ENCODE measurements at places on chromosomes 11 and 22. TPM values are rescaled to one million over a fixed set of nuclear protein-coding genes. Genes with fewer than 3 reads are reported as not detected.

The SPDYC gene
- not detected for total RNA-seq

The PRR5L gene
- total RNA-seq: 0.29 TPM

The UPK3A gene
- total RNA-seq: not detected

The FAR1 gene
- total RNA-seq: 67.8 TPM

The SULT4A1 gene
- total RNA-seq: 0.83 TPM

The IGSF9B gene
- total RNA-seq: 0.15 TPM

The JAML gene
- total RNA-seq: not detected

Data from smooth muscle cell of trachea (primary cell).